ENCODE measurements at places on chromosomes 2 and 18.

DNA sequence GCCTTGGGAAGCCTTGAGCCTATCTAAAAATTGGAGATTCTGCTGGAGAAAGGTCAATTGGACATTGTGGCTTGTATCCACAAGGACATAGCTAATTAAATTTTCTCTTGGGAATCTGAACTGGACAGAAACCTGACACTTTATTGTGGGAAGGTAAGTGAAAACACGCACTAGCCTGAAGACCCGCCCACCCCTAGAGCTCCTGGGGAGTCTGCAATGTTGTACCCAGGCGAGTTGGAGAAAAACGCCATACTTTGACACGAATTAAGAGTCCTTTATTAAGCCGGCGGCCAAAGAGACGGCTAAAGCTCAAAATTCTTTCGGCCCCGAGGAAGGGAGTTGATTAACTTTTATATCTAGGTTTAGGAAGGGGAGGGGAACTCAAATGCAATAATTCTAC lies 1.2 kb upstream of the ZNF892 start:
- DNase-seq: no peak

DNA sequence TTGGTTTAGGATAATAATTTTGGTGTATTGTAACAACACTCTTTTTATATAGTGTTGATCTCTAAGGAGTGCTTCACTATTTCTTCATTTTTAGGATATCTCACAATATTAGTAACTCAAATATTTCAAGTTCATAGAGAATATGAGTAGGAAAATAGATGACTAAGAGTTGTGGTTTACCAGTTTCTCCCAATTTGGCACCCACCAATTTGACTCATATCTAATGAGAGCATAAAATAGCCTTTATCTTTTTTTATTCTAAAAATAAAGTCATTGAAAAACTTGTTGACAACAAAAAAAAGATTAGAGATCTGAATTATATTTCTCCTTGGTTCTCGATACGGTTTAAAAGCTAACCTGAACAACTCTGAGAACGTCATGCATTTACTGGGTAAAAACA lies 204.0 kb downstream of the PARD3B start:
- no peak for DNase-seq

GRCh38 chr18:65610939-65611338 lies 139.9 kb upstream of the CDH7 start:
- no peak for DNase-seq

DNA sequence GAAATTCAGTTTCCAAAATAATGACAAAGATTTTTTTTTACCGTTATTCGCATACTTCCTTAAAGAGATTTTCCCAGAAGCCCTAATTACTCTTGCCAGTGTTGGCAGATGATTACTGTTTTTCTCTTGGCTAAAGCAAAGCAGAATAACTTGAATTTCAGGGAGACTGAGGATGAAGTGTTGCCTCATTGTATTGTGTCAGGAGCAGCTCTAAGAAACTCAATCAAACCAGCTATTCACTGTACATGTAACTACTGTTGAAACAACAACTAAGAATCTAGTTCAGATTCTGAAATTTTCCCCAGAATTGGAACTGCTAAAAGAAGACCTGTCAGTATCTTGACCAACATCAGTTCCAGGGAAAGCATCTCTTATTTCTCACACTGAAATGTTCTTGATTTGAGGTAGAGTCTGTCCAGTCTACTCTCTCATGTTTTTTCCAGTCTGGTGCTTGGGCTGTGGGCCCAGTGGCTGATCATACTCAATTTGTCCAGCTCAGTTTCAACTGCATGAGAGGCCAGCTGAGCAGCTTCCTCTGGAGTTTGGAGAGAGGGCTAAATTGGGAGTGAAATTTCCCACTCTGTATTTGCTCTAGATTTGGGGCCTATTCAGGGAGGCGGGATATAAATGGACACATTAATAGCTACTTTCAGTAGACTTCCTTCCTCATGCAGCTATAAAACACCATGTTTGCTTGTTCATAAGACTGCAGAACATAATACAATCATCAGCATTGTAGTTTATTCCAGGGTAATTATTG lies 78.5 kb downstream of the PPP1R1C start:
- DNase-seq: no peak

GRCh38 chr2:109349503-109350465 lies 220.8 kb downstream of the SH3RF3 start:
- DNase-seq: no peak

- DNase-seq: no peak
These were observed 391.5 kb downstream of the IRS1 start for GRCh38 chr2:226408141-226408540.

- DNase-seq: no peak
These were observed 256.7 kb upstream of the RBBP8 start for GRCh38 chr18:22676423-22676822.

GRCh38 chr2:60347781-60348180 lies 205.7 kb downstream of the BCL11A start:
- no peak for DNase-seq

DNA sequence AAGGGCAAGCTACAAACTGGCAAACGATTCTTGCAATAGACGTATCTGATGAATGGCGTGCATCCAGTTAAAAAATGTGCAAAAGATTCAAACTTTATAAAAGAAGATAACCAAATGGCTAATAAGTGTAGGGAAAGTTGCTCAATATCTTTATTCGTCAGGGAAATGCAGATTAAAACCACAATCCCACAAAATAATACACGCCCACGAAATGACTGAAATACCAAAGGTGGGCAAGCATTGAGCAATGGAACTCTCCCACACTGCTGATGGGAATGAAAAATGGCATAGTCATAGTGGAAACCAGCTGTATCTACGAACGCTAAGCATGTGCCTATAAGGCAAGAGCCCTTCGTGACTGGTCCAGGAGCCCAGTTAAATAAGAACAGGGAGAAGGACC lies 168.6 kb upstream of the SIX2 start:
- no peak for DNase-seq

DNA sequence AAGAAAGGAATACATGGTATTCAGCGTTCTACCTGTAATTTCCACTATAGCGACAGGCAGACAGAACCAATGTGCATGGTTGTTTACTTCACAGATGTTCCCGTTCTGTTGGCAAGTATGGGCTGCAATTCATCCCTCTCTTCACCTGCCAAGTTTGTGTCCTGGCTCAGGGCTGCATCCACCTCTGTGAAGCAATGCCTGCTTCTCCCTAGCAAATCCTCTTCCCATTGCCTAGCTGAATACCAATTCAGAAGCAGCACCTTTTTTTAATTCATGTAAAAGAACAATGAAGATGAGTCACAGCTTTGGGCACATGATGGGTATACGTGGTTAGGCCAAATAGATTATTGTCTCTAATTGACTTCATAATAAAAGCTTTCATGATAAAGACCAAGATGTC lies 54.7 kb upstream of the LRATD1 start:
- no peak for DNase-seq

- no peak for DNase-seq
These were observed 368.2 kb downstream of the EPHA4 start for GRCh38 chr2:221203856-221204255.

Measured in activated naive CD4-positive, alpha-beta T cell (primary cell).